ENCODE measurements at places on chromosomes 2 and 18.

GRCh38 chr2:25372405-25373268 is 30.9 kb upstream of the DNMT3A start:
- DNase-seq, result no peak

GRCh38 chr2:233807966-233808935 is 30.1 kb downstream of the MROH2A start:
- DNase-seq, result no peak

- no peak for DNase-seq
Measured at GRCh38 chr18:62522178-62522503, 684 bp upstream of the ZCCHC2 start.

- no peak for DNase-seq
Measured at GRCh38 chr2:123451542-123451941, 573.5 kb upstream of the CNTNAP5 start.

- no peak for DNase-seq
Measured at GRCh38 chr2:239522002-239522739, 121.4 kb upstream of the HDAC4 start.

- no peak for DNase-seq
Measured at GRCh38 chr2:221334481-221335218, 237.5 kb downstream of the EPHA4 start.

GRCh38 chr2:106192752-106193689 is 1.1 kb downstream of the UXS1 start:
- DNase-seq, result peak; percentile 19

DNA sequence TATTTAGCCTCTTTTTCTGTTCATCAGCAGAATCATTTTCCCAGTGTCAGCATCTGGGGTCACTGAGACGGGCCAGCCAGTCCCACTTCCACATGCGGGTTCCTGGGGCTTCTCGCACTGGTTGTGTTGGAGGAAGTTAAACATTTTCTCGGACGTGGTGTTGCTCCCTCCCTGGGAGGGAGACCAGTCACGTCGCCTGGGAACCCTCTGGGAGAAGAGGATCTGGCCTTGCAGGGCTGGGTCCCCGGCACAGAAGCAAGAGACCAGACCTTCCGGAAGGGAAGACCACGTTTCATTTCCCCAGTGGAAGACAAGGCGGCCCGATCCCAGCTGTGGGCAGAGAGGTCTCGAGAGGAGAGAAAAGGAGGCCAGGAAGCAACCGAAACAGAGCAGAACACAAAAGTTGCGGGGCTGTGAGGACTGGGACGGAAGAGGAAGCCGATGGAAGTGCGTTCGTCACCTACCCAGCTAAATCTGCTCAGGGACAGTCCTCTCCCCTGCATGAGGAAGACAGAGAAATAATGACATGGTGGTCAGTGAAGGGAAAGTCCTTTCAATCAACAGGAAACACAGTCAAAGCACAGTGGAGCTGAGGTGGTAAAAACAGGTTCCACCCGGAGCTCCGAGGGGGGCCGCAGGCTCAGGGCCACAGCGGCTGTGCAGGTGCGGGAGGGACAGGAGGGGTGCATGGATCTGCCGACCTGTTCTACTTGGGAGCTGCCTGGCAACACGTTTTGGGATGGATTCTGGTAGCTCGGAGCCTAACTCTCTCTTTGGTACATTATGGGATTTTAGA is 144.4 kb downstream of the MBP start:
- no peak for DNase-seq

Measured in memory B cell (primary cell).